Thymus (tissue), 14 donors: ENCODE measurements at places on chromosomes 7 and 10. TPM values are rescaled to one million over a fixed set of nuclear protein-coding genes. Genes with fewer than 3 reads are reported as not detected.

Gene EPHA1
- 34.3 TPM for total RNA-seq

DNA sequence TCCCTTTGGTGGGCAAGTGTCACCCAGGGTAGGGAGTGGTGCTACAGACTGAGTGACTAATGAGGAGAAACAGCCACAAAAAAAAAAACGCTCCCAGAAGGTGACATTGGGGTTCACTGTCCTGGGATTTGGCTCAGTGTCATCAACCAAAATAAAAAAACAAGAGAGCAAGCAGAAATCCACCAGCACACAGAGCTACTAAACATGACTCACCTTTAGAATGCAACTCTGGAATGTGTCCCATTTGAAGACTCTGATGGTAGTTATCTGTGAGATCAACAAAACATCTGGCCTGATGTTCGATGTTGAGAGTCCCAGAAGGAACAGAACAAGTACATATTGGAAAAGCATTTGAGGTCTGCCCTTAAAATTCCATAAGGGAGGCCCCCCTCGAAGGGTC lies 200.3 kb upstream of the LYZL2 start:
- H3K4me3 ChIP-seq, result no peak overlapping the region
- peaks cover 14% of the 10 kb centered on the region for H3K4me1 ChIP-seq
- H3K36me3 ChIP-seq, result no peaks in the 10 kb centered on the region
- no peak overlapping the region for H3K27ac ChIP-seq
- no peaks in the 10 kb centered on the region for H3K27me3 ChIP-seq

DNA sequence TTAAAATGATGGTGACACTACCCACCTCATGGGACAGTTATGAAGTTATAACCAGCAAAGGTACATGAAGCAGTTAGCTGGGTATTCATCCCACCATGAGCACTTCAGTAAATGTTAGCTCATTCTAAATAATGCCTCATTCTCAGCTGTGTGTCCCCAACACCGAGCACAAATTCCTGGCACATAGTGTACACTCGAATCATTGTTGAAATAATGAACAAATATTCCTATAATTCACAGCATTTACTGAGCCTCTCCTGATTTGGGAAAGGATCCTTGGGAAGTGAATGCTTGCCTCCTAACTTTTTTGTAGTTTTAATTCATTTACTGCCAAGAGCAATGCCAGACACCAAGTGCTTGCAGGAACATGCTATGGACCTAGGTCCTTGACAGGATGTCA lies 235.2 kb downstream of the DGKI start:
- H3K4me1 ChIP-seq, result no peaks in the 10 kb centered on the region
- no peak for DNase-seq
- no peaks in the 10 kb centered on the region for H3K27me3 ChIP-seq
- H3K4me3 ChIP-seq, result no peak overlapping the region
- H3K36me3 ChIP-seq, result no peaks in the 10 kb centered on the region
- no peak overlapping the region for H3K27ac ChIP-seq

DNA sequence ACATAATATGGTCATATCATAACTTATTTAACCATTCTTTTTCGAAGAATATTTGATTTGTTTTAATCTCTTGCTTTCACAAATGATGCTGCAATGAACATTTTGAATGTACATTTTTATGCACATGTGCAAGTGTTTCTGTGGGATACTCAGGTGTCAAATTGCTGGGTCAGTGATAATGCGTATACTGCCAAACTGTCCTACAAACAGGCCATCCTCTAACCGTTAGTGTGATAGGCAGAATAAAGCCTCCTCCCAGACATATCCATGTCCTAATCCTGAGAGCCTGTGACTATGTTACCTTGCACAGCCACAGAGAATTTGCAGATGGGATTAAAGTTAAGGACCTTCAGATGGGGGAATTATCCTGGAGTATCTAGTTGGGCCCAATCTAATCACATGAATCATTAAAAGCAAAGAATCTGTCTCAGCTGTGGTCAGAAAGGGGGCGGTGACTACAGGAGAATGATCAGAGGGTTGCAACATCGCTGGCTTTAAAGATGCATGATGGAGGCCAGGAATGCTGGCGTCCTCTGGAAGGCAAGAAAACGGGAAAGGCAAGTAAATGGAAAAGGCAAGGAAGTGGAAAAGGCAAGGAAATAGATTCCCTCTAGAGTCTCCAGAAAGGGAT lies 46.7 kb downstream of the FZD1 start:
- H3K4me3 ChIP-seq, result no peak overlapping the region
- no peak for DNase-seq
- H3K27me3 ChIP-seq, result no peaks in the 10 kb centered on the region
- no peaks in the 10 kb centered on the region for H3K36me3 ChIP-seq
- H3K4me1 ChIP-seq, result no peaks in the 10 kb centered on the region
- no peak overlapping the region for H3K27ac ChIP-seq

- DNase-seq, result no peak
- no peaks in the 10 kb centered on the region for H3K36me3 ChIP-seq
- H3K4me3 ChIP-seq, result no peak overlapping the region
- no peak overlapping the region for H3K27ac ChIP-seq
- H3K4me1 ChIP-seq, result no peaks in the 10 kb centered on the region
Measured at GRCh38 chr10:14820010-14820774, 17.6 kb downstream of the CDNF start.

- no peaks in the 10 kb centered on the region for H3K4me1 ChIP-seq
- no peak for DNase-seq
- no peak overlapping the region for H3K4me3 ChIP-seq
- no peaks in the 10 kb centered on the region for H3K36me3 ChIP-seq
- no peaks in the 10 kb centered on the region for H3K27me3 ChIP-seq
Measured at GRCh38 chr10:15262036-15262713, 93.7 kb upstream of the NMT2 start.

GRCh38 chr7:94907811-94908322 lies 473 bp downstream of the PPP1R9A start:
- H3K36me3 ChIP-seq, result no peaks in the 10 kb centered on the region
- DNase-seq, result no peak
- H3K27me3 ChIP-seq, result peaks cover 35% of the 10 kb centered on the region
- H3K27ac ChIP-seq, result no peak overlapping the region

GRCh38 chr10:120719333-120719732 lies 131.8 kb upstream of the WDR11 start:
- H3K4me3 ChIP-seq, result no peak overlapping the region
- no peaks in the 10 kb centered on the region for H3K27me3 ChIP-seq
- DNase-seq, result no peak
- no peaks in the 10 kb centered on the region for H3K4me1 ChIP-seq
- H3K36me3 ChIP-seq, result no peaks in the 10 kb centered on the region
- no peak overlapping the region for H3K27ac ChIP-seq

DNA sequence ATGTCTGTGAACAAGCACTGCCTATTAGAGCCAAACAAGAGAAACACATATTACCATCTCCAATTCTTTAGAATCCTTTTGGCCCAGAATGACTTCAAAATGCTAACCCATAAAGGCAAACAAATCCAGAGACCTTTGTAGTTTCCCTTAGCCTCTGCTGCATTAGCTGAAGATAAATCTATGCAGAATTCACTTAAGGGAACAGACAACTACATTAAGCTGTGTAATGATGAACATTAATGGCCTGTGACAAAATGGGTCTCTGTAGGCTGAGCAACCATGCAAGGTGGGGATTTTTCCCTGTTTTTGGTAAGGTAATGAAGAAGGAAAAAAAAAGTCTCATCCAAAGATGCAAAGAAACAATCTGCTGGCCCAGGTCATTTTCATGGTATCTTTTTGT lies 411.6 kb downstream of the EXOC4 start:
- no peak for DNase-seq
- peaks cover 3% of the 10 kb centered on the region for H3K36me3 ChIP-seq
- H3K27me3 ChIP-seq, result no peaks in the 10 kb centered on the region

- no peaks in the 10 kb centered on the region for H3K27me3 ChIP-seq
- no peak overlapping the region for H3K4me3 ChIP-seq
- H3K36me3 ChIP-seq, result no peaks in the 10 kb centered on the region
- peak; percentile 70 for DNase-seq
- H3K27ac ChIP-seq, result peak overlapping the region; percentile 38
Measured at GRCh38 chr7:35725280-35725680, 30.3 kb upstream of the HERPUD2 start.
